Activated CD8-positive, alpha-beta memory T cell treated with anti-CD3 and anti-CD28 coated beads, Interleukin-2, amount 10 ng/mL, durations not matched to agents 7 days and 5 days (primary cell): ENCODE measurements at places on chromosomes 7 and 10.
A peak's percentile ranks its signal among the peaks of the same experiment; 100 is the strongest.

- DNase-seq: no peak
Measured at GRCh38 chr10:34224639-34225038, 590.5 kb downstream of the PARD3 start.

DNA sequence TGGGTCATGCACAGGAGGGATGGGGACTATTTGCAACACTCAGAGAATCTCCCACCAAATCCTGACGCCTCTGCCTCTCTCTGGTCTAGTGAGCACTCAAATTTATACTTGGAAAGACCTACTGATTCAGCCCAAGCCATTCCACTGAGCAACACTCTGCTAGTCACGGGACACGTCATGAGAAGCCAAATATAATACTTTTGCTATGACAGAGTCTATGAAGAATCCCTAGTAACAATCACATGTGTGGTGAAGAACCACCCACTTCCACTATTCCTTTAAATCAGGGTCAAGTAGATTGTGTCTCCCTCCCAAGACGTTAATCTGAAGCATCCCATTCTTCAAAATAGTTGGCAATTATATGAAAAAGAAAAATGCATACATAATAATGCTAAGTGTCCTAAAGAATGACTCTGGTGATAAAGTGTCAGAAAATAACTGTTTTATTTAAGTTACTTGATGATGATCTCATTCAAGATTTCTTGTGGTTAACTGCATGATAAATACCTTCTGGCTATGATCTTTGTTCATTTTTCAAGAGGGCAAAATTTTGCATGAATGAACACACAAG lies 28.5 kb downstream of the CHCHD3 start:
- DNase-seq: no peak

GRCh38 chr10:110492069-110492822 lies 5.5 kb upstream of the DUSP5 start:
- no peak for DNase-seq

- no peak for DNase-seq
Measured at GRCh38 chr10:31771331-31771831, 157.2 kb downstream of the ARHGAP12 start.

- DNase-seq: no peak
Measured at GRCh38 chr10:72687035-72687434, 4.9 kb upstream of the MCU start.

GRCh38 chr7:37377231-37377630 lies 71.4 kb downstream of the ELMO1 start:
- peak; percentile 48 for DNase-seq

DNA sequence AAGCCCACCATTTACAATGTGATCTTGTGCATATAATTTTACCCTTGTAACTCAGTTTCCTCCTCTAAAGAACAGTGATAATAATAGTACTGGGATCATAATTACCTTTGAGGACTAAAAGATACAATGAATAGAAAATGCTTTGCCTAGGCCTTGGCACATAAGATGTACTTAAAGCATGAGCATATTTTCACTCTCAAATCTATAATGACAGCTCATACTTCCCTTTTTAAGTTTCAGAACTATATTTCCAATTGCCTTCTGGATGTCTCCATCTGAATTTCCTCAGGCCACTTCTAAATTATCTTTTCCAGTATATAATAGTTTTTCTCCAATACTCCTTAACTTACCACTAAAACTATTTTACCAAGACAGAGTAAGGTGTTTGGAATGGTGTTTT lies 13.3 kb upstream of the ITGB8 start:
- no peak for DNase-seq

GRCh38 chr10:114519306-114519669 lies 115.0 kb upstream of the AFAP1L2 start:
- no peak for DNase-seq

DNA sequence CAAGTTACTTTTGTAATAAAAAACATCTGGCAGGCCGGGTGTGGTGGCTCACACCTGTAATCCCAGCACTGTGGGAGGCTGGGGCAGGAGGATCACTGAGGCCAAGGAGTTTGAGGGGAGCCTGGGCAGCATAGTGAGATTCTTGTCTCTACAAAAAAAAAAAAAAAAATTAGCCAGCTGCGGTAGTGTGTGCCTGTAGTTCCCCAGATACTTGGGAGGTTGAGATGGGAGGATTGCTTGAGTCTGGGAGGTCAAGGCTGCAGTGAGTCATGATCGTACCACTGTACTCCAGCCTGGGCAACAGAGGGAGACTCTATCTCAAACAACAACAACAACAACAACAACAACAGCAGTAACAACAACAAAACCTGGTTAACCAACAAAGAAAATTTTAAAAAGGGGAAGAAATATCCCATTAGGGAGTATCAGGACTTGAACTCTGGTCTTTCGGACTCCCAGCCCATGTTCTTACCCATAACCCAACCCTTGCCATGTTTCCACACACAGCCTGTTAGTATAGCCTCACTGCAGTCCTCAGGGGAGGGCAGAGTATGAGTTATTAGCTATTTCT lies 17.2 kb downstream of the PALD1 start:
- DNase-seq: no peak

GRCh38 chr7:141477865-141478264 lies 73.3 kb upstream of the AGK start:
- no peak for DNase-seq

DNA sequence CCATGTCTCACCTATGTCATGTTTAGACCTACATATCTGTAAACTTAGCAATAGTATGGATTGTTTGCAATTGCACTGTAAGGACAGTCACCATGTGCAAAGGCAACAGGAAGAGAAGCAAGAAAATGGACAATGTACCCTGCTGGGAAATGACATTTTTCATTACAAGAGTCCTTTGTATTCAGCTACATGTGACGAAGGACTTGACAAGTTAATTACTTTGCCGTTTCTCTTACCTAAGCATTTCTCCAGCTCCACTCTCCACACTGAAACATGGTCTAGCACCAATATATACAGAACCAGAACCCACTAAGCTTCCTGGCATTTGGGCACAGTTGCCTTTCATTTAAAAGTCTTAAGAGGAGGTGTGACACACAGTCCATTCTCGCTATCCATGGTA lies 76.6 kb upstream of the PFKP start:
- DNase-seq: no peak

- DNase-seq: no peak
Measured at GRCh38 chr10:69974551-69975155, 78.0 kb upstream of the MACROH2A2 start.

- no peak for DNase-seq
Measured at GRCh38 chr7:31883761-31884164, 186.4 kb downstream of the PDE1C start.

GRCh38 chr10:4588824-4589223 lies 237.2 kb upstream of the AKR1E2 start:
- no peak for DNase-seq

- DNase-seq: no peak
Measured at GRCh38 chr10:113644185-113645120, 19.4 kb downstream of the NRAP start.

DNA sequence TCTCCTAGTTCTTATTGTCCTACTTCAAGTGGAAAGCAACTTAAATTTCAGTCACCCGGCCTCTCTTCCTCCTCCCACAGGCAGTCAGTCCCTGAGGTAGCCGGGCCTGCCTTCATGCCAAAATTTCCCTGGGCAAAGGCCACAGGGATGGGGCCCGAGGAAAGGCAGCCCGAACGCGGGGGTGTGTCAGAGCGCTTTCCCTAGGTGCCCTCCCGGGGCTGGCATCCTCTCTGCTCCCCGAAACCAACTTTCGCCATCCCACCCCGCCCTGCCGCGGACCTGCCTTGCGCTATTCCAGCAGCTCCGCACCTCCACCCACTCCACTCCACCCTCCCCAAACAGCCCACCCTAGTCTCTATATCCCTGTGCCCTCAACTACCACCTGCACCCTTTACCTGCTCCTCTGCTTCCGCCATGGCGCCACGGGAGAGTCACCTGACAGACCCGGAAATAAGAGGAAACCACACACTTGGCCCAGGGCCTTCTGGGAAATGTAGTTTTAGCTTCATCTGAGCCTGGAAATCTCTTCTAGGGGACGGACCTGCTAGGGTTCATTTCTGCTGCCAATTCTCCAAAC lies at the start of gene VPS41:
Gene VPS41 (minus strand): TSS at position 433 of the 577 bp plus-strand sequence. CDS start 17 bp downstream, at position 416.
- DNase-seq: peak; percentile 88

DNA sequence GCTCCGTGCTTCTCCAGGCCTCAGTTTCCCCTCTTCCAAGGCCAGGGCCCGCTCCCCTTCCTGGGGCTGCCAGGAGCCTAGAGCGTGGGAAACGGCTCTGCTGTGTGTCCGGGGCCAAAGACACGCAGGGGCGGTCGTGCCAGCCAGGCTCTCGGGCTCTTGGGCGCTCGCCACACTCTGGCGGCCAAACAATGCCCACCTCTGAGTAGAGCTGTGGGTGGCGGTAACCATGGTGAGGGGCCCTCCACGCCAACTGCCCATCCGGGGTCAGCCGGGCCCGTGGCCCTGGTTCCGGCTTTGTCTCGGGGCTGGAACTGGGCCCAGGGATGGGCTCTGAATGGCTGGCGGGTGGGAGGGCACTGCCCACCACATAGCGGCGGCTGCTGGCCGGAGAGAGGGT lies 16.0 kb downstream of the GRIFIN start:
- DNase-seq: no peak

DNA sequence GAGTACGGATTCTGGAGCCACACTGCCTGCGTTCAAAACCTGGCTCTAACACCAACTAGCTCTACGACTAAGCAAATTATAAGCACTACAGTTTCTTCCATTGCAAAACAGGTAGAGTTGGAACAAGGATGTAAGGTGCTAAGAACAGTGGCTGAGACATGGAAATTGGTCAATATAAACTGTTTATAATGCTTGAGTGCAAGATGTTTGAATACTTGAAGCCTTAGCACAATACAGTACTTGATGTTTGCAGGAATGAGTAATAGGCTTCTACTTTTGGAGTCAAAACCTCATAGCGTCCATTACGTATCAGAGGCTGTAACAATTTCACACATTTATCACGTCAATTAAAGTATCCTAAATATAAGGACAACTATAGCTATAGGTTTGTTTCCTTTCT lies 6.9 kb downstream of the NT5C2 start:
- DNase-seq: no peak

DNA sequence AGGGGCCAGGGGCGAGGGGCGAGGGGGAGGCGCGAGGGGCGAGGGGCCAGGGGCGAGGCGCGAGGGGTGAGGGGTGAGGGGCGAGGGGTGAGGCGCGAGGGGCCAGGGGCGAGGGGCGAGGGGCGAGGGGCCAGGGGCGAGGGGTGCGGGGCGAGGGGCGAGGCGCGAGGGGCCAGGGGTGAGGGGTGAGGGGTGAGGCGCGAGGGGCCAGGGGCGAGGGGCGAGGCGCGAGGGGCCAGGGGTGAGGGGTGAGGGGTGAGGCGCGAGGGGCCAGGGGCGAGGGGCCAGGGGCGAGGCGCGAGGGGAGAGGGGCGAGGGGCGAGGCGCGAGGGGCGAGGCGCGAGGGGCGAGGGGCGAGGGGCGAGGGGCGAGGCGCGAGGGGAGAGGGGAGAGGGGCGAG lies 192.3 kb downstream of the PTPRN2 start:
- DNase-seq: no peak

DNA sequence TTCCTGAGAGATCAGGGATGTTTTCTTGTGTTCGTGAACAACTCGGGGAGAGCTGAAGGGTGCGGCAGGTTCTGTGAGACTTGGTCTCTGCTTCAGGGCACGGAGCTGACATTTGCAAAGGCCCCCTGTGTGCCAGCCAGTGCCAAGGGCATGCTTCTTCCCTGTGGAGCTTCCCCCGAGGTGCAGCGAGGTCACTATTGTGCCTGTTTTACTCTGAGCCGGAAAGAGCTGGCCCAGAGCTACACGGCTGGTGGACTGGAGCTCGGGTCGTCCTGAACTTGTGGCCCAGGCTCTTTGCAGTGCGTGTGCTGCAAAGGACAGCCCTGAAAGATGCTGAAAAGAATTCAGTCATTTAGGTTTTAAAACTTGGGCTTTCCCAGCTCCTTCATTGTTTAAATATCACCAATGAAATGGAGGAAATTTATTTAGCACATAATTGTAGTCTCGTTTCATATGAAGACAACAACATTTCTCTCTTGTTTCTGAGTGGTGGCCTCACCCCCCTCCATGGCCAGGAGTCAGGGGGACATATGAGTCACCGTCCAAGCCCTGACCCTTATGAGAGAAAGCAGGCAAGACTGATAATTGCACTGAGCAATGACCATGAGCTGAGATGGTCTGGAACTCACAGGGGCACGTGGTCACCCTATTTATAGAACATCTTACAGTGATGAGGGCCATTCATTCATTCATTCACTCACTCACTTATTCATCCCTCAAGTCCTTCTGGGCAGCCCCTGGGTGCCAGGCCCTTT lies 102.6 kb downstream of the PTPRE start:
- DNase-seq: no peak

DNA sequence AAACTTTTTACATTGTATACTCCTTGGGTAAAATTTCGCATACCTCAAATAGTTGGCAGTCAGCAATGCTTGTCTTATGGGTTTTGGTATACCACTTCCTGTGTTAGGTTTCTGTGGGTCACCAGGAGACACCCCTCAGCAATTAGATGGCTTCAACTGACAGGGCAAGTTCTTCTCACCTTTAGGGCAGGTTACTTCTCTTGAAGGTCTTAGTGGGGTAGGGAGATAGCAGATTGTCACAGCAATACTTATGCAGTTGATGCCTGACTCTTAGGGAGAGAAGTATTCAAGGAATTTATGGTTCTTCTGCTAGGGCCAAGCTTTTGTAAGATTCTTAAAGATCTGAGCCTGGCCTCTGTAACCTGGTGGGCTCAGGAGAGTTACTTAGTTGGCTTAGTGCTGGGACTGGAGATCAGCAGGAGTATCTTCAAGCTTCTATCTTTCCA lies 42.9 kb downstream of the MKLN1 start:
- peak; percentile 77 for DNase-seq
